ENCODE measurements at places on chromosomes 11 and 22.

DNA sequence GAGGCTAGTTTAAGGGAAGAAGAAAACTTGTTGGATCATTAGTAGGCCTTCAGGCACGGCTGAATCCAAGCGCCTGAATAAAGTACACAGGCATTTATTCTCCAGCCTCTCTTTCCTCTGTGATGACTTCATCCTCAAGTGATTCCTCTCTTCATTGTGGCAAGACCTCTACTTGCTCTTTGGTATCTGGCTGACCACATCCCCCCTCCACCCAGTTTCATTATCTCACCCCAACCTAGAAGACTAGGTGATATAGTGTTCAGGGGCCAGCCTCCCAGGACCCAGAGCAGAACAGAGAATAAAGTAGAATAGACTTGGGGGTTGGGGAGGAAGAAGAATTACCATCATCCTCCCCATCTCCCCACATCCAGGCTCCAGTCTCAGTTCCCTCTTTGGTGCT, 189.3 kb downstream of the MIAT start:
- no peak for DNase-seq

GRCh38 chr11:21921151-21921550, 271.7 kb upstream of the ANO5 start:
- no peak for DNase-seq

- no peak for DNase-seq
These were observed 17.3 kb downstream of the TTC17 start for GRCh38 chr11:43376065-43376464.

DNA sequence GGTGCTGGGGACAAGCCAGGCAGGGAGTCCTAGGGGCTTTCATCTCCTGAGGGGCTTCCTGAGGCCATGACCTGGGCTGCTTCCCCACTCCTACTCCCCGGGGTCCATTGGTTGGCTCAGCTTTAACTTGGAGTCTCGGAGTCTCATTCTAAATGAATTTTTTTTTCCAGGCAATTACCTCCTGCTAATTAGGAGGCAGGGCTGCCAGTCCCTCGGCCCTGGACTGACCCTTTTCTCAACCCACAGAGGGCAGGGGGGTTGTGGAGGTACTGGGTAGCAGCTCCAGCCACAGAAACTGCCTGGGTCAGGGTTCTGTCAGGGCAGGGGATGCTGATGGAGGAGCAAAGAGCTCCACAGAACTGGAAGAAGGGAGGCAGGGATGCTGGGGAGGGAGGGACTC, 11.9 kb downstream of the SYT7 start:
- DNase-seq: no peak

- no peak for DNase-seq
These were observed 123.9 kb downstream of the MRTFA start for GRCh38 chr22:40512426-40513136.

- DNase-seq: no peak
These were observed 238.7 kb downstream of the FAM181B start for GRCh38 chr11:82494988-82495432.

GRCh38 chr11:69509846-69510390, 28.5 kb downstream of the LINC01488 start:
- no peak for DNase-seq

GRCh38 chr22:40258501-40258915, 80.8 kb downstream of the TNRC6B start:
- DNase-seq: no peak

- DNase-seq: no peak
These were observed 697.6 kb downstream of the KCNA4 start for GRCh38 chr11:29319210-29319609.

GRCh38 chr11:63553759-63554158, 9.4 kb downstream of the PLAAT2 start:
- no peak for DNase-seq

DNA sequence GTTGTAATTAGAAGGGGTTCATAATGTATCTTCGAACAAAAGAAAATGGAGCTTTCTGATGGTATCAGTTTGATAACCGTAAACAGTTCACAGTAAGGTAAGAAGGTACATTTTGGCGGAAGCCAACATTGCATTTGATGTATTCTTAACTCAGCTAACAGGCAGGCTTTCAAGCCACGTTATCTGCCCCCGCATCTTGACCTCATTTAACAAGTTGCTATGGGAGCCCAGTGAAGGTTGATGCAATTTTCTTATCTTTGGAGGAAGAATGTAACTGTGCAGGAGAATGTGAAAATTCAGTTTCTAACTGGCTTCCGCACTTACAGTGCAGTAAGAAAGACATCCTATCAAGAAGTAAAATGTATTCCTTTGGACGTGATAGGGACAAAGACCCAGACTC, 110.6 kb downstream of the ETS1 start:
- DNase-seq: peak; percentile 53

DNA sequence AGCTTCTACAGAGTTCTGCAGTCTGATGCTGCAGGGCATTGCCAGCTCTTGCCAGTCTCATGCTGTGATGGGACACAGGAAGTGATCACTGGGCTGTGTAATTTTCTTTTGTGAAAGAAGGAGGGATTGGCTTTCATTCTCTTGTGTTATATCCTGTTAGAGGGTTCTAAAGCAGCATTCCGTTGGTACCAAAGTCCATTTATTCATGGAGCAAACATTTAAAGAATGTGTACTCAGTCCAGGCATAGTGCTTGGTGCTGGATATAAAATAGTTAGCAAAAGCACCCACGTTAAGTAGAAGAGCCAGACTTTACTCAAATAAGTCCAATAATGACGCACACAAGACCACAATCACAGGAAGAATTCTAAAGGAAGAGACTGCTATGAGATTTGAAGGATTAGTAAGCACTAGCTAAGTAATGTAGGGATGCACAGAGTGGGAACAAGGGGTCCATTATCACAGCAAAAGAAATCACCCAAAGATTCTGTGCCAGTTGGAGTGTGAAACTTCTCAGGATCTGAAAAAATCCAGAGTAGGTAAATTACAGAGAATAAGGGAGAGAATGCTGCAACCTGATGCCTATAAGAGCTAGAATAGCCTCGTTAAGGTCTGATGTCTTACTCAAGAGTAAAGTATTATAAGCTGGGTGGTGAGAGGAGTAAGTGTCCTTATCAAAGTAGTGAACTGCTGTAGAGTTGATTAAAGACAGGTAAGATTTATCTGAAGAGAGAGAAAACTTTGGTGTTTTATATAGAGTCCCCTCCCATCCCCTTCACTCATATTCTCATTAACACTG, 728.3 kb downstream of the METTL15 start:
- no peak for DNase-seq

DNA sequence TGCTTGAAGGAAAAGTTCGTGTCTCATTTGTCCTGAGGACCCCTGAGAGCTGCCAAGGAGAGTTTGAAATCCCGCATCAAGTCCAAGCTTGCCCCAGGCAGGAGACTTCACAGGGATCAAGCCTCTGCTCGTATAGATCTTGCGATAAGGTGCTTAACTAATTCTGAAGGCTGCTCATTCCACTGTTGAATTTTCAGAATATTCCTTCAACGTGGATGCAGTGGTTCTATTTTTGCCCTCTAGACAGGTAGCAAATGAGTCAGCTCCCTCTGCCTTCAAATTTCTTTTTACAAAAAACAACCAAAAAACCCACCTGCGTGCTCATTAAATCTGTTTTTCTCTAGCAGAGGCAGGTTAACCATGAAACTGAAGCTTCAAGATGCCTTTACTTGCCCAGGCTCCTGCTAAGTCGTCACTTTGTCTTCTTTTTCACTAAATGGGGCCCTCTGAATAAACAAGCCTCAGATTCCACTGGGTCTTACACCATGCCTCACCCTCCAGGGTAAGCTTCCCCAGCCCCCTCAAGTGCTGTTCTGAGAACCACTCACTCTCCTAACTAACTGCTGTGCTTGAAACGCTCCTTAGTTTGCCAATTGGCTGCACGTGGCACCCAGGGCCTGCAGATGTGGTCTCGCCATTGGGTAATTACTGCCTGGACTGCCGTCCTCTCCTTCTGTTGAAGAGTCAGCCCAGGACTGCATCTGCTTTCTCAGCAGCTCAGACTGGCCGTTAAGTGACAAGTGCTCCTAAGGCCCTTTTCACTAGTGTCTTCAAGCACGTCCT, 105.0 kb downstream of the TRPC6 start:
- no peak for DNase-seq

- no peak for DNase-seq
These were observed 8.9 kb upstream of the NLRP6 start for GRCh38 chr11:269146-269890.

GRCh38 chr11:45872651-45873356, 12.6 kb upstream of the MAPK8IP1 start:
- no peak for DNase-seq

Data from activated T-helper 1 cell treated with anti-CD3 and anti-CD28 coated beads, Interleukin-2, amount 50 U/mL, for 16 hours (primary cell).